Ascending aorta (tissue), 2 donors: ENCODE measurements at places on chromosomes 5 and 9.

DNA sequence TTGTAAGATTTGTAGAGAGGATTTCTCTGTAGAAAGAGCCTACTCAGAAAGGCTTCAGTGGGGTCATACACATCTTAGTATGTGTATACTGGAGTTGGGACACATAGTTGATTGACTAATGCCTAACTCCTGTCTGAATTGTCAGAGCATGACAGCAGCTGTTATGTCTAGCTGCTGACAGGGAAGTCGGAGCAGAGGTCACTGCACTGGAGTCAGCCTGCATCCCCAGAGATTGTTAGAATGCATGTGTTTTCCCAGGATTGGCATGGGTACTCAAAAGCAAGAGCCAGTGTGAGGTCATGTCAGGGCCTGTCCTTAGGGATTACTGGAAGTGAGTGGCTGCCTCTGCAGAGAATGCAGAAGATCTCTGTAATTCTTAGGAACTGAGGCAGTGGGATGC, 82.7 kb downstream of the ITGA1 start:
- DNase-seq: peak; percentile 67

DNA sequence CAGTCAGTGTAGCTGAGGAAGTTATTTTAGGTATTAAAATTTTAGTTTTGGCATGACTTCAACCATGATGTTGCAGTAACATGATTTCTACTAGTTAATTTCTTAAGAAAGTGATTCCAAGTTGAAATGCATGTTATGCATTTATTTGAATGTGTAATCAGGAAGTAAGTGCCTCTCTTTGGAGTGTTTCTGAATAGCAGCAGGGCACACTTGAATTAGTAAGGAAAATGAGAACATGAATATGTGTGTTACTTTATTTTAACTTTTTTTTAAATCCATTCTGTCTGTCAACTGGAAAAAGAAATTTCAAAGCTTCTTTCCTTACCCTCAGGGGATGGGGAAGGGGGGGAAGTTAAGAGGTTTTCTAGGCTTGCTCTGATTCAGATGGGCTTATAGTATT, 40.4 kb downstream of the CTNNA1 start:
- no peak for DNase-seq

DNA sequence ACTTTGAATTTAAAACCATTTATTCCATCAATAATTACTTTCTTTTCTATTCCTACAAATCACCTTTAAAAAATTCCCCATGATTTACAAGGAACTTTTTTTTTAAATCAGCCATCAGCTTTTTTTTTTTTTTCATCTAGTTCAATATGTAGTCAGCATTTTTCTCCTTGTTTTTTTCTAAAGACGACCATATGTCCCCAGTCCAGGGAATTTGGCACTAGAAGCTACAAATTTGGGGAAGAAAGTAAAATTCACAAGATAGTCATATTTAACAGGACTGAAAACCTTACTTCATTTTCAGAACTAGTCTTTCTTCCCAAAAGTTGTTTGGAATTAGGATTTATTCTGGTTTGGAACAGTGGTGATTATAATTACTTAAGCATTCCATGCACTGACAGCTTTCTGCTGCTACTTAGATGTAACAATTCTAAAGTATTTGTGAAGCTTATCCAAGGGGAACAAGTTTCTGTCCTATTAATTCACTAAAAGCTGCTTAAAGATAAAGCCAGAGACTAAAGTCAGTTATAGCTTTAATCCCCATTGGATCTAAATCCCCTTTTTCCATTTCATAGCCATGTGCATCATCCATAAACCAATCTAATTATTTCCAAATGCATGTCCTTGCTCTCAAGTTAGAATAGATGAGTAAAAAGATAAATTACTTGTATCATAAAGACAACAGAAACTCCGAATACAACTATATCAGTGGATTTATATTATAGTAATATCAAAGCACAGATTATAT, 7.4 kb upstream of the SNCAIP start:
- no peak for DNase-seq

- no peak for DNase-seq
Measured at GRCh38 chr5:42518595-42519221, 95.5 kb downstream of the GHR start.

GRCh38 chr5:110506378-110506777, 220.1 kb downstream of the TMEM232 start:
- DNase-seq: no peak

GRCh38 chr9:72119853-72120252, 29.4 kb upstream of the GDA start:
- DNase-seq: no peak

DNA sequence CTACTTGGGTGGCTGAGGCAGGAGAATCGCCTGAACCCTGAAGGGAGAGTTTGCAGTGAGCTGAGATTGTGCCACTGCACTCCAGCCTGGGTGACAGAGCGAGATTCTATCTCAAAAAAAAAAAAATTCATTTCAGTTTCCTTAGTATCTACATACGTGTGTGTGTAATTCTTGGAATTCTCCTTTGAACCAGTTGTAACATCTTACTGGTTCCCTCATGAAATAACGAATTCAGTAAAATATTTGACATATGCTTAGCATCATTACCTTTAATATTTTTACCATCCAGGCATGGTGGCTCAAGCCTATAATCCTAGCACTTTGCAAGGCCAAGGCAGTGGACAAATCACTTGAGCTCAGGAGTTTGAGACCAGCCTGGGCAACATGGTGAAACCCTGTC, 8.8 kb downstream of the PHYHD1 start:
- no peak for DNase-seq

DNA sequence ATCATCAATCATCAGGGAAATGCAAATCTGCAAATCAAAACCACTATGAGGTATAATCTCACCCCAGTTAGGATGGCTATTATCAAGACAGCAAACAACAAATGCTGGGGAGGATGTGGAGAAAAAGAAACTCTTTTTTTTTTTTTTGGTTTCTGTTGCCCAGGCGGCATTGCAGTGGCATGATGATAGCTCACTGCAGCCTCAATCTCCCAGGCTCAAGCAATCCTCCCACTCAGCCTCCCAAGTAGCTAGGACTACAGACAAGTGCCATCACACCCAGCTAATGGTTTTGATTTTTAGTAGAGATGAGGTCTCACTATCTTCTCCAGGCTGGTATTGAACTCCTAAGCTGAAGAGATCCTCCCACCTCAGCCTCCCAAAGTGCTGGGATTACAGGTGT, 5.4 kb upstream of the CNTRL start:
- no peak for DNase-seq

DNA sequence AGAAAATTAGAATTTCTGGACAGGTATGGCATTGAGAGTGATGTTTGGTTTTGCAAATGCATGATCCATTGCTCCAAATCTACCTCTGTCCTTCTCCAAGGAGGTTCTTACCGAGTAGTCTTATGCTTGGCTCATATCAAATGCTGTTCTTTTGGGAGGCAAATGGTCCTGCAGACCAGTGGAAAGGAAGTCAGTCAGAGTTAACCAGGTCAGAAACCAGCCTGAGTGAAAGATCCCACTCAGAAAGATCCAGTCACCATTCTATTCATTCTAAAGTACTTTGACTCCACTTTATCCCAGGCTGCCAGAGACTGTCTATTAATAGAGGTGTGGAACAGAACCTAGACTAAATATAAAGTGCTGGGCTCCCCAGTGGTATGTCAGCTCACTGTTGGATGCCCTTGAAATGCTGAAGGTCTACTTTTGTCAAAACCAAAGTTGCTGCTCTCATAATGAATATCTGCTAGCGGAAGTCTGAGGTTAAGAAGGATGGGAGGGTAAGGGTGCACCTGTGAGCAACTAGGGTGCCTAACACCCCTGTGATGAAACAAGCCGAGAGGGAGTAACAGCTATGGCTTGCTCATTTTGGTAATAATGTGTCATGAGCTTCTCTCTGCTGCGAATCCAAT, 302.2 kb downstream of the ZNF608 start:
- DNase-seq: no peak

DNA sequence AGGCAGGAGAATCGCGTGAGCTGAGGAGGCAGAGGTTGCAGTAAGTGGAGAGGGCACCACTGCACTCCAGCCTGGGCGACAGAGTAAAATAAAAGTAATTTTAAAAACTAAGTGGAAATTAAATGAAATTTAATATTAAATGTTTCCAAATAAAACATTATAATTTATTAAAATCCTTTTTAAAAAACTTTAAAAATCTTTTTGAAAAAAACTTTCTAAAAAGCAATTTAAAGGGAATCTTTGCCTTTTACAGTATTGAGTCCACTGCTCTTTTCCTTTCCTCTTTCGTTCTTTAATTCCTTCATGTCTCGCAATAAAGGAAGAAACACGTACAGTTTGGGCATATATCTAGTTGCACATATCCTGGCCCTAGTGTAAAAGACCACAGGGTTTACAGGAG, 77.8 kb upstream of the DMRT1 start:
- no peak for DNase-seq

- DNase-seq: no peak
Measured at GRCh38 chr5:141413540-141414069, 818 bp downstream of the PCDHGA10 start.

GRCh38 chr5:40796487-40796889, 1.7 kb downstream of the PRKAA1 start:
- no peak for DNase-seq

DNA sequence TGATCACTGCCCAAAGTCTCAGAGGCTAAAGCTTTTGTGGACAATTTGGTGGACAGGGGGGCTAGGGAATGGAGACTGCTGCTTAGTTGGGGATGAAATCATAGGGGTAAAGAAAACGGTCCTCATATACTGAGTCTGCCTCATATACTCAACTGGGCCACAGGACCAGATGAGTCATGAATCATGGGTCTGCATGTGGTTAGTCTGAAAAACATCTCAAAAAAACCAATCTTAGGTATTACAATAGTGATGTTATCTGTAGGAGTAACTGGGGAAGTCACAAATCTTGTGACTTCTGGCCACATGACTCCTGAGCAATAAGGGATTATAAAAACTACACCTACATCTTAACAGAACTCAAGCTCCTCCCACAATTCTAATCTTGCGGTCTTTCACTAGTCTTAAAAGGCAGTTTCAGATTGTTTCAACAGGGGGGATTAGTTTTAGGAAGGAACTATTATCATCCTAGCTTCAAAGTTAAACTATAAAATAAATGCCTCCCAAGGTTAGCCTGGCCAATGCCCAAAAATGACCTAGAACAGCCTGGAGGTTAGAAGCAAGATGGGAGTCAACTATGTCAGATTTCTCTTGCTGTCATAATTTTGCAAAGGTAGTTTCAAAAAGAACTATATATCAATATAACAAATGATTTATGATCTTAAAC, 17.5 kb downstream of the TMEM161B start:
- no peak for DNase-seq

- DNase-seq: no peak
Measured at GRCh38 chr5:31273631-31274378, 80.3 kb downstream of the CDH6 start.

DNA sequence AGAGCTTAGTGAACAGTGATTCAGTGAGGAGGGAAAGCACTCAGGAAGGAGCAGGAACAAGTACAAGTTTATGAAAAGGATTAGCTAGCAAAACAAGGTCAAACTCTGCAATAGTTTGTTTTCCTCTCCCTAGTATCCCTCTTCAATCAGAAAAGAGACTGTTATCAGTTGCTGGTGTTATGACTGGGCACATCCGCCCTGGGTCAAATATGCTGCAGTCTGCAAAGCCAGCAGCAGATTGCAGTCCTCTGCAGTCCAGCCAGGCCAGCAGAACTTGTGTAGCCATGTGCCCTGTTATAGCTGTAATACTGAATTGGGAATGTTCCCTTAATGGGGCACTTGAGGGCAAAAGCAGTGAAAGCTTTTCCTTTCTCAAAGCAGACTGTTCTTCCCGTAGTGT, 12.0 kb downstream of the PCDHAC2 start:
- DNase-seq: no peak

GRCh38 chr5:118692811-118693342, 295.5 kb downstream of the DTWD2 start:
- DNase-seq: no peak

- DNase-seq: no peak
Measured at GRCh38 chr9:12289711-12290110, 403.5 kb upstream of the TYRP1 start.

- no peak for DNase-seq
Measured at GRCh38 chr5:2756211-2757152, 5.0 kb upstream of the IRX2 start.

GRCh38 chr5:148963664-148964063, 99.2 kb downstream of the SH3TC2 start:
- no peak for DNase-seq

DNA sequence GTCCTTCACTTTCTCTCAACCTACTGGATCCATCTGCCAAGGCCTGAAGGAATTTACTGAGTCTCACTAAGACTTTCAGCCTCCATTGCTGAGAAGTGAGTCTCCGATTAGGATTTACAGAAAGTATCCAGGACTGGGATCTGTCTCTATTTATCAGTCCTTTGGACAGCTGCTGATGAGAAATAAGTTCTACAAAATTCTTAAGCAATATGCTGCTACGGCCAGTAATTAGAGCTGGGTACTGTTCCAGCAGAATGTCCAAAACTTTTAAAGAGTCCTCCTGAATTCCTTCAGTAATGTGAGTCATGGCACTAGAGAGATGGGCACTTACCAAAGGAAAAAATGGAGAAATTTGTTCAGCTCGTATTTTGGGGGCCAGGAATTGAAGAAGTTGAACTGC, 5.9 kb downstream of the TEX10 start:
- no peak for DNase-seq

- DNase-seq: no peak
Measured at GRCh38 chr5:149223081-149223848, 48.4 kb upstream of the AFAP1L1 start.
